Activated CD4-positive, alpha-beta T cell treated with anti-CD3 and anti-CD28 coated beads, Interleukin-2, amount 50 U/mL, for 48 hours (primary cell): ENCODE measurements at places on chromosomes 4 and X.

- DNase-seq = no peak
Measured at GRCh38 chr4:170497112-170497511, 407.4 kb upstream of the AADAT start.

- no peak for DNase-seq
Measured at GRCh38 chr4:113435893-113436292, 325.6 kb downstream of the CAMK2D start.

GRCh38 chr4:122746485-122746965, 14.0 kb downstream of the BBS12 start:
- DNase-seq = no peak

GRCh38 chr4:42327323-42327722, 70.0 kb upstream of the SHISA3 start:
- no peak for DNase-seq

DNA sequence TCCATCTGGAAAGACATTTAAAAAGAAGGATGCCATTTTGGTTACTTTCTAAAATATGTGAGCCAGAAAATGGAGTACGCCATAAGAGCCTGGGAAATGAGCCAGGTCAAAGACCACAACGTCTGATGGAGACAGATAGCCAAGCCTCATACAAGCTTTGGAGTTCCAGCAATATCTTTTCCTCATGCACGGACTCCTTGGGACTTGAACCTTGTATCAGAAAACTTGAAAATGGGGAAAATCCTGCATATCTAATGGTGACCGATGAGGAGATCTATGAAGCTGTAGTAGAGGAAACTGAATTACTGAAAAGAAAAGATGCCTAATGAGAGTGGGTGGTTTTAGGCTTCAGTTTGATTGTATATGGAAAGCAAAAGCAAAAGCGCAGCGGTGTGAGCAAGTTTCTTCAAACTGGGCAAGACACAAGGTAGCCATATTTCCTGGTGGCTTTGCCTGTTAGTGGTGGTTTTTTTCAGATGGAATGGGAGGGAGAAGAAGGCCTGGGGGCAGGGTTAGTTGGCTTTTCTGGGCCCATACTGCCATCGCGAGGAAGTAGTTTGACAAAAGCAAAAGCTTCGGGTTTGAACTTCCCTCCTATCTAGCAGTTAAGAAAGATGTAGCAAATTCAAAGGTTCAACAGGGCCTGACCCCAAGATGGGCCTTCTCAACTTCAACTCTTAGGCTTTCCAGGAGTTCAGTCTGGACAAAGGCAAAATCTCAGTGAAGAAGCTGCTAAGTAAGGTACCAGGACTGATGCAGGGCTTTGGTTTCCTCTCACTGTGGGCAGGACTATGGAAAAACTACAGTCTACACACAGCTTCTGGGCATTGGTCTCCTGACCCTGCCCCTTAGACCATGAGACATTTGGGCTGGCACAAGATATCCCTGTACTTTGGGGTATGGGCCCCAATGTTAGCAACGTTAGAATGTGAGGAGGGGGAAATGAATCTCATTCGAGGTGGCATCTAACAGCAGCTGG, 210.0 kb upstream of the STK26 start:
- DNase-seq = peak; percentile 66
